ENCODE measurements at places on chromosomes 11 and 22.

DNA sequence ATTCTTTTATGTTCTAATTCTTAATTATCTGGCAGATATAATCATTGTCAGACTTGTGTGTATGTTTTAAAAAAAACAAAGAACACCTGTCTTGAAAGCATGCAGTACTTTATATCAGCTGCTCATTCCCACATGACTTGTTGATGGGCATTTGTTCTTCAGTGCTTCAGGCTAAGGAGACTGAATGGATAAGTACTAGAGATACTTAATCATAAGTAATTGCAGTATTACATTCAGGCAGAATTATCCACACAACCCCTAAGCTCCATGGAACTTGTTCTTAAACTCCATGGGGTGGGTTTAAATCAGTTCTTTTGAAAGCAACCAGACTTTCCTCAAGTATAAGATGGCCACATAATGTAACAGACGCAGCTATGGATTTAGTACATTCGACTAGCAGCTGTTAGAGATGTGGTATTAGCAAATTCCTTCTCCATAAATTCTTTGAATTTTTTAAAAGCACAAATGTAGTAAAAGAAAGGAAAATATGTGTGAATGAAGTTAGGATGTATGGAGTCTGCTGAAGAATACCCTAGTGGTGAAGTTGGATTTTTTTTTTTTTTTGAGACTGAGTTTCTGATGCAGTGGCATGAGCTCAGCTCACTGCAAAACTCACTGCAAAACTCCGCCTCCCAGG is 3.0 kb downstream of the JAM3 start:
- no peak for DNase-seq

DNA sequence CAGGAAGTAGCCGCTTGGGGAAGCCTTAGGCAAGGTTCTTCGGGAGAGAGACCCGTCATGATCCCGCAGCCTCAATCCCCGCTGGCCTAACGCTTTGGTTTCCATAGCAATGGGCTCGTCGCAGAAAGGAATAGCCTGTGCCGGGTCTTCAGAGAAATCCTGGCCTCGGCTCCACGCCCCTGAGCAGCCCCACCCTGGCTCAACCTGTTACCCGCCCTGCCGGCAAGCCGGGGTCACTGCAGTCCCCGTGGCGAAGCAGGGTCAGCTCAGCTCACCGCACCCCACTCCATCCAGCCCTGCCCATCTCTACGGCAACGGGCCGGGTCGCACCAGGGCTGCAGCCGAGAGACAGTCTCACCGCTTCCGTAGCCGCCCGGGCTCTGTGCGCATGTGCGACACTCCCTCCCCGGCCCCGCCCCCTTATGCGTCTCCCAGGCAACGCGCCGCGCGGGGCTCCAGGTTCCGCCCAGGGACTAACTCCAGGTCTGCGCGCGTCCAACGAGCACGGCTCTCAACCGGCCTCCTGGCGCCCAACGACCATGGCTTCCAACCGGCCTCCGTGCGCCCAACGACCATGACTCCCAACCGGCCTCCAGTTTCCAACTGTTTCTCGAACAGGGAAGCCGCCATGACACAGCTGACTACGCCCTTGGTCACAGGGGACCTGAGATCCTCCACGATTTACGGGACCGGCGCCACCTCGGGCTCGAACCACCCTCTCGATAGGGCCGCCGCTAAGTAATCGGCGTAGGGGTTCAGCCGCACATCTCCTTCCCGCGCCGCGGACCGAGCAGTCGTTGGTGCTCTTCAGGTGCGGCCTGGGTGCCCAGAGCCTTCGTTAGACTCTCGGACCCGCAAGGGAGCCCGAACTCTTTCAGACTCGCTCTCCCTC is at the start of gene DUSP18:
Gene DUSP18 (minus strand): TSS at position 382 of the 892 bp plus-strand sequence. CDS start 3,872 bp downstream, outside the sequence.
- peak; percentile 95 for DNase-seq

- DNase-seq = no peak
Measured at GRCh38 chr11:11440144-11440543, 87.1 kb upstream of the CSNK2A3 start.

GRCh38 chr22:49365191-49365837 is 462.4 kb downstream of the BRD1 start:
- no peak for DNase-seq

GRCh38 chr11:71987521-71987920 is 11.2 kb upstream of the IL18BP start:
- DNase-seq = no peak

GRCh38 chr22:29574762-29575450 is 6.0 kb downstream of the NIPSNAP1 start:
- no peak for DNase-seq

- no peak for DNase-seq
Measured at GRCh38 chr11:116202922-116203321, 569.9 kb downstream of the BUD13 start.

DNA sequence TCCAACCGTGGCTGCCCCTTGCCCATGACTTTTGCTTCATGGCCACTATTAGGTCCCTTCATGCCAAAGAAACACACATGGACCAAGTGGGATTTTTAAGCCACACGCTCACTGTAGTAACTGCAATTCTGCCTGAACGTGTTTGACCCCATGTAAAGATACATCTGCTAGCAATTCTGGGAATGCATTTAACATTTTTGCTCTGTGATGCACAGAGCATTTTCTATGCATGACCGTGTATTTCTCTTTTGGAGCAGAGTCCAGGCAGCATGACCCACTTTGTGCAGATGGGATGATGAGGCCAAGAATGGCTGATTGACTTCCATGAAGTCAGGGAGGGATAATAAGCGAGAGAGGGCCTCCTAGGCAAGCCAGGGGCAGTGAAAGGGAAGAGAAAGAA is 108.5 kb downstream of the TP53I11 start:
- DNase-seq = no peak

DNA sequence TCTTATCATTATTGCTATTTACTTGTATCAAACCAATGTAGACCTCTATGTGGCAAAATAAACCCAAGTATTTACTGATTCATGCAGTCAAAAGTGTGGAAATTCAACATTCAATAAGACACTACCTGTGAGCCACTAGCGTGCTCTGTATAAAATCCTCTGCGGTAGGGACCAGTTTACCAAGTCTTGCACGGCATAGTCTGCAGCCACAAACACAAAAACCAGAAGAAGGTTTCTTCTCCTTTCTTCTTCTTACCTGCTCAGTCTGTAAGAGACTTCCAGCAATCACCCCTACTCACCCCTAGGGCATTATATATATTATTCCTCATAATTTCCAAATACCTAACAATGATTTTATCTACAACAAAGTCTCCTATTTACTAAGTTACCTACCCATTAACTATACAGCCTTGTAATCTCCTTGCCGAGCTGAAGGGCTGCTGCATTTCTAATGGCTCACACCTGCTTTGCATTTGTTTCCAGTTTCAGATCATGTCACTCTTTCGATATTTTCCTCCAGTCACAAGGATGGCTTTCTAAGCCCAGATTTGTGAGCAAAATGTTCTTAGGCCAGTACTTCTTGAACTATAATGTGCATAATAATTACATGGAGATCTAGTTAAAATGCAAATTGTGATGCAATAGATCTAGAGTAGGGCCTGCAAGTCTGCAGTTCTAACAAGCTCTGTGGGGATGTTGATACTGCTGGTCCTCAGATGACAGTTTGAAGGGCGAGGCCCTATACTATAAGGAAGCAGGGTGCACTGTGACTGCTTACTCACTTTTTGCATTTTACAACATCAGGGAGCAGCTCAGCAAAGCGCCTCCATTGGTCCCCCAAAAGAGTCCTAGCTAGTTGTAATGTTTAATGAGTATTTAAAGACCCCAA is 191.9 kb upstream of the DDI1 start:
- no peak for DNase-seq

DNA sequence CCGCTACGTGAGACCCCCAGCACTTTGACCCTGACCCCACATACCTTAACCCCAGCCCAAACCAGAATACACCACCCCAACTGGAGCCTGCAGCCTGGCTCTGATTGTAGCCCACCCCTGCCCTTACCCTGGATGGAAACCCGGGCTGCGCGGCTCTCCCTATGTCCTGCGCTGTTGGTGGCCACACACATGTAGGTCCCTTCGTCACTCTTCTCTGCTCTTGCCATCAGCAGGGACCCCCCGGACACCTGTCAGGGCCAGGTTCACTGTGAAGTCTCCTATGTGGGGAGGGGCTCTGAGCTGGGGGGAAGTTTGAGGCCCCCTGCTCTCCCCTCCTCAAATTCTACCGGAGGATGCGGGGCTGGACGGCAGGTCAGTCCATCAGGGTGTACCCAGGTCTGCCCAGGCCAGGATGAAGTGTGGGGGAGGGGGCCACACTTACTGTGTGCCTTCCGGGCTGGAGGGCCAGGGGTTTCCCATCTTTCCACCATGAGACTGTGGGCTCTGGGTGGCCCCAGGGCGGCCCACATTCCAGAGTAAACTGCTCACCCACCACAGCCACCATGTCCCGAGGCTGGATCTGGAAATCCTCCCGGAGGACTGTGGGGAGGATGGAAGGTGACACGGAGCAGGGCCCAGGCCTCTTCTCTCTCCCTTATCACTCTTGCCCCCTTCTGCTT is 1.5 kb downstream of the ROBO4 start:
- no peak for DNase-seq

GRCh38 chr22:19965771-19966709 is 24.4 kb upstream of the TXNRD2 start:
- DNase-seq = no peak

DNA sequence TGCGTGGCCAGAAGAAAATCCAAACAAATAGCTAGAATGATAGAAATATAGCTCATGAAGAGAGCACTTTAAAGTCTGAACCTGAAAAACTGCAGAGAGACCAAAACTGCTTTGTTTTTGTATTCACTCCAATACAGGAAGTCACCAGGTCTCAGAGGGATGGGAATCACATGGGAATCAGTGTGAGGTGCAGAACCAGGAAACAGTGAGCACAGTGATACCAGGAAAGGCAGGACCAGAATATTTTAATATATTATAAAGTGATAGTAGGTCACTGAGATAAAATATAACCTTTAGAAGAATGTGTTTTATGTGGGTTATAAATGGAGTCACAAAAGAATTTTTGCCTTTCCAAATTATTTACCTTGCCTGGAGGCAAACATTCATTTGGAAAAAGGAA is 277.3 kb downstream of the CASP12 start:
- DNase-seq = no peak

DNA sequence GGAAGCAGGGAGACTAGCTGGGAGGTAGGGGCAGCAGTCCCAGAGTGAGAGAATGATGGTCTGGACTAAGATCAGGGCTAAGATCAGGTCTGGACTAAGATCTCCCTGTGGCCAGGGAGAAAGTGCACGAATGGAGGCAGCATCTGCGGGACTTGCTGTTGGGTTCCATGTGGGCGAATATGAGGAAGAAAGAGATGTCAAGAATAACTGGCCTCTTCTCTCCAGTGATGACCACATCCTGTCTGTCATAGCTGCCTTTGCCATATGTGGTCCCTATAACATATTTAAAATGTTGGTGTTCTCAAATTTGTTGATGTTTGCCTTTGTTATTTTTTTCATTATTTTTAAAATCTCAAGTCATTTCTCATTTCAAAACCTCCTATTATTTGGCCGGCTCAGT is 27.4 kb upstream of the CXCR5 start:
- no peak for DNase-seq

DNA sequence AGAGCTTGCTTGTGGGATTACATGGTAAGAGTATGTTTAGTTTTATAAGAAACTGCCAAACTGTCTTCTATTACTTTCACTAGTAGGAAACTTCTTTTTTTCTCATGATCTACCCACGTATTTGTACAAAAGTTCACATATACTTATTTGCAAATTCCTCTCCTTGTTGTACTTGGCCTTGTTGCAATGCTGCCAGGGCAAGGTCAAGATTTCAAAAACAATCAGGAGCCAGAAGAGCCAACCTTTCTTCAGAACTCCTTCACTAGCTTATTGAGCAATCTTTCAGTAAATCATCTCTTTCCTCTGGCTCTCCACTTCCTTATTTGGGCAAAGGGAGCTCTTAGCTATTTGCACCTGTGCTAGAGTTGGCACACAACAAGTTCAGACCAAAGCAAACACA is 9.7 kb downstream of the SRSF8 start:
- no peak for DNase-seq

GRCh38 chr11:35541621-35542375 is 16.4 kb upstream of the PAMR1 start:
- no peak for DNase-seq

- no peak for DNase-seq
Measured at GRCh38 chr22:16989915-16990314, 18.1 kb downstream of the GAB4 start.

DNA sequence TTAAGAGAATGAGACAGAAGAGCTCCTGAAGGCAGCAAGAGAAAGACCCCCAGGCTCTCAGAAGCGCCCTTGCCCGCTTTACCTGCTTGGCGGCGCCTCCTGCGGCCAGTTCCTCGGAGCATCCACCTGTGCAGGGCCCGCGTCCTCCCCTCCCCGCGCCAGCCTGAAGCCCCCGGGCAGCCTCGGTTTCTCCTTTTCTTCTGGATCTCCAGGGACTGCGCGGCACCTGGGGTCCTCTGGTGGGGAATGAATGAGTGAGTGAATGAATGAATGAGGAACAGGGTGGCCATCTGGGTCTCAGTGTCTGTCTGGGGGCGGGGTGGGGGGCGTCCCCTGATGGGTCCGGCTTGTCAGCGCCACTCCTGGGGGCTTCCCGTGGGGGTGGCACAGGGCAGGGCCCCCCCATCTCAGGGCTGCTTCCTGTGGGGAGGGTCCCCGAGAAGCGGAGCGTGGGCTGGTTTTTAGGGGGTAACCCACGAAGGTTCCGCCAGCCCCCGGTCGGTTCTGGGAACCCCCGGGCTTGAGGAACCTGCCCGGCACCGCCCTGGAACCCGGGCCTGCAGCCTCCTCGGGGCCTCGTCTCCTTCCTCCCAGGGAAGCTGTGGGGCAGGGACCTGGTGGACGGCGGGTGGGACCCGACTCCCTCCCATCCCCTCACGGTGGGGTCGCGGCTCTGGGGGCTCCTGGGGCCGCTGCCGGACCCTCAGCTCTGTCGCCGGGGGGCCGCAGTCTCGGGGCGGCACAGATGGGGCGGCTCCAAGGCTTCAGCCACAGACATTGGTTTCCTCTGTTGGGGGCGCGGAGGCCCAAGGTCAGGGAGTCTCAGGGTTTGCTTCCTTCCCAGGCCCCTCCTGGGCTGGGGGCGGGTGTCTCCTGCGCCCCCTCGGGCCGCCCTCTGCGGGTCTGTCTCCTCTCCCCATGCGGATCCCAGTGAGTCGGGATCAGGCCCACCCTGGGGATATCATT is 8.3 kb upstream of the KRTAP5-7 start:
- no peak for DNase-seq

GRCh38 chr11:27912916-27913315 is 195.0 kb downstream of the KIF18A start:
- DNase-seq = no peak

- DNase-seq = no peak
Measured at GRCh38 chr11:95483339-95483738, 252.3 kb upstream of the SESN3 start.

GRCh38 chr11:128042290-128042751 is 545.0 kb downstream of the ETS1 start:
- no peak for DNase-seq

DNA sequence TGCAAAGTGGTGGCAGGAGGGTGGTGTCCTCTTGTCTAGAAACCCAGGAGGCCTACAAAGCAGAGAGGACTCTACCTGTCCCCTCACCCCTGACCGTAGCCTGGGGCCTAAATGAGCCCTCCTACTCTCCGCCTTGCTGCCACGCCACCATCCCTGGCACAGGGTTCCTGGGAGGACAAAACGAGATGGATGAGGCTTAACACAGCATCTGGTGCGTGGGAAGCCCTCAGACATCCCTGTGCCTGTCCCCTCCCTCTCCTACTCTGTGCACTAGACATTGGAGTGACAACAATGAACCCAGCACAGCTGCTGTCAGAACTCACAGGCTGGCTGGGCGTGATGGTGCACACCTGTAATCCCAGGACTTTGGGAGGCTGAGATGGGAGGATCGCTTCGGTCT is 36.4 kb upstream of the DKK3 start:
- no peak for DNase-seq
